ENCODE measurements at places on chromosomes 5 and 9.

- no peaks in the 10 kb centered on the region for H3K4me1 ChIP-seq
- H3K27me3 ChIP-seq: peaks cover 4% of the 10 kb centered on the region
- no peak for DNase-seq
- H3K4me3 ChIP-seq: no peak overlapping the region
- no peaks in the 10 kb centered on the region for H3K36me3 ChIP-seq
These were observed 8.0 kb downstream of the PDCD1LG2 start for GRCh38 chr9:5518171-5518936.

DNA sequence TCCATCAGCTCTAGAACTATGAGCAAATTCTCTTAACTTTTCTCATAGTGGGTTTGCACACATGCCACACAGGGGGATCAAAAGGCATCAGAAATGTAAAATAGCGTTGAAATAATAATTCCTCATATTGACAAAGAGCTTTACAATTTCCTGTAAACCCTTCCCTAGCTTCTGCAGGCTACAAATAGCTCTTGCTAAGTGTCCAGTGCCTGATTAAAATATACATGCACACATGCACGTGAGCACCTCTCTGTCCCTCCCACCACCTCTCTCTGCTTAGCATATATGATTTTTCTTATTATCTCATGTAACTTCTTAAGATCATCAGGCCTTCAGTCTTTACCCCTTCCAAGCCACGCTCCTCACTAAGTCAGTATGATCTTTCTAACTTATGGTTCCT is 13.7 kb upstream of the PPP2R2B start:
- no peak overlapping the region for H3K4me3 ChIP-seq
- peaks cover 15% of the 10 kb centered on the region for H3K4me1 ChIP-seq

DNA sequence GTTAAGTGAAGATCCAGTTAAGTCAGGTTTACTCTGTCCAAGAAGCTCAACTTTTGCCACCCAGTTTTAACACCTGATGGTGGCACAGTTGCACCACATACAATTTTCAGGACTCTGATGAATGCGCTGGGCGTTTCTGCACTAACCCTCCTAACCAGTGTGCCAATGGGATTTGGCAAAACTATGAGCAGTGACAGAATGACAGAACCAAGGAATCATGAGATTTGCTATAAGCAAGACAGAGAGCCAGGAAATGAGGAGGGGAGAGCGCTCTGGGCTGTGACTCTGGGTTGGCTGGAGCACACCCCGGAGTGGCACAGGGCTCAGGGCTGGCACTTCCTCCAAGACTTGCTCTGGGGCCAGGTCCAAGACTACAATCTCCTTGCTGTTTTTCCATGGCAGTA is 84.1 kb downstream of the SH3PXD2B start:
- H3K36me3 ChIP-seq: peaks cover 44% of the 10 kb centered on the region
- H3K27ac ChIP-seq: no peak overlapping the region
- H3K27me3 ChIP-seq: no peaks in the 10 kb centered on the region
- H3K4me3 ChIP-seq: no peak overlapping the region
- peaks cover under 1% of the 10 kb centered on the region for H3K4me1 ChIP-seq

GRCh38 chr5:135430135-135430437 is 17.1 kb downstream of the DCANP1 start:
- H3K4me1 ChIP-seq: peaks cover 30% of the 10 kb centered on the region
- H3K4me3 ChIP-seq: no peak overlapping the region
- H3K27ac ChIP-seq: no peak overlapping the region
- DNase-seq: no peak

DNA sequence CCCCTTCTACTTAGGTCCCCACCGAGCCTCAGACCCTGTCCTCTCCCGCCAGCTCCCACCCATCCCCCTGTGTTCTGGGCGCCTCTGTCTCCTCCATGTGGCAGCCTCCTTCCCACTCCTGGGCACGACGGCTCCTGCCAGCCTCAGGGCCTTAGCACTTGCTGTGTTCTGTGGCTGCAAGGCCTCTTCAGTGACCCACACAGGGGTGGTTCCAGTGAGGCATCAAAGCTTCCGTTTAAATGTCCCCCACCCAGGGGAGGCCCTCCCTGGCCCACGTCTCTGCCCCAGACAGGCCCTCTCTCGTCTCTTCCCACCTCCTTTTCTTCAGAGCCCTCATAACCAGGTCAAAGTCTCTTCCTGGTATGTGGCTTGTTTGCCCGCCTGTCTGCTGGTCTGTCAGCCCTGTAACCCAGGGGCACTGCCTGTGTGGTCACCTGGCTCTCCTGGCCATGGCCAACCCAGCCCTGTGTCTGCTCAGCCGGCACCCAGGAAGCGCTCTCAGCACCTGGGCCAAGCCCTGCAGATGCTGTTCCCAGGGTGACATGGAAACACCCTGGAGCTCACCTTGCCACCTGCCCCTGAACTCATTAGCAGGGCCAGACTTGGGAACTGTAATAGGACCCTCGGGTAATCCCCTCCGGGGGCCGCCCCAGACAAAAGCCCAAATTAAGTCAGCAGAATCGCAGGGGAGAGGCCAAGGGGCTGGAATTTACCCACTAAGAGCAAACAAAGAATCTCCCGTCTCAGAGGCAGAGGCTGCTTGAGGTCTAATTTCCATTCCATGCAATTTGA is 33.7 kb downstream of the LHX3 start:
- H3K36me3 ChIP-seq: no peaks in the 10 kb centered on the region
- peak overlapping the region; percentile 57 for H3K4me3 ChIP-seq
- H3K4me1 ChIP-seq: peaks cover 22% of the 10 kb centered on the region
- no peak for DNase-seq
- H3K27me3 ChIP-seq: peaks cover 4% of the 10 kb centered on the region

GRCh38 chr5:643351-643801 is 31.2 kb downstream of the CEP72 start:
- H3K4me1 ChIP-seq: peaks cover 4% of the 10 kb centered on the region
- no peak overlapping the region for H3K4me3 ChIP-seq
- H3K27me3 ChIP-seq: no peaks in the 10 kb centered on the region
- H3K36me3 ChIP-seq: peaks cover 10% of the 10 kb centered on the region

DNA sequence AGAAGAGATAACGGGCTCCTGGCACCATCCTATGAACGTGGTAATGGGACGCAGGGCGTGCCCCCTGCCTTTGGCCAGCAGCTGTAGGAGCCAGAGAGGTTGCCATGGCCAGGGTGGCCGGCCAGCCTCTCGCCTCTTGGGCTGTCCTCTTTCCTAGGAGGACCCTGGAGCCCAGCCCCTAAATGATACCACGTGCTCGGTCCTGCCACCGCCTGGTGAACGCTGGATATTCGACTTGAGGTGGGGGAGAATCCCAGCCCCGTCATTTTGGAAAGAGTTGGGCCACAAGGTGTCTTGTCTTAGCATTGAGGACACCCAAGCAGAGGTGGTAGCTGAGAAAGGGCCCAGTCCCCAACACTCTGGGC is 391 bp upstream of the NRG2 start:
- peaks cover 6% of the 10 kb centered on the region for H3K4me1 ChIP-seq
- H3K36me3 ChIP-seq: no peaks in the 10 kb centered on the region
- peaks cover 72% of the 10 kb centered on the region for H3K27me3 ChIP-seq
- no peak overlapping the region for H3K27ac ChIP-seq
- H3K4me3 ChIP-seq: peak overlapping the region; percentile 81

DNA sequence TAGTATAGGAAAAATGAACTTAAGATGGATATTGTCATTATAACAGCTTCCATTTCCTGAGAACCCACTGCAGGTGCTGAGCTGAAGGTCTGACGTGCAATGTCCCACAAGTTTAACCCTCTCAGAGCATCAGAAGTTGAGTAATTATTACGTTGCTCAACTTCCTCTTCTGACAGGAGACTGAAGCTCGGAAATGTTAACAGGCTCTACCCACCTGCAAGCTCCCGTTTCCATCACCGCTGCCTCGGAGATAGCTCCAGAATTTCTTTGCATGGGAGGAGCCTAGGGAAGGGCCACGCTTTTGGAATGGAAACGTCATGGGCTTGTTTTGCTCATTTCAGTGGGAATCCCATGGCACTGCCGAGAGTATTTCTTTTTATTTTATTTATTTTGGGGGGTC is 1.0 kb upstream of the NTMT1 start:
- H3K36me3 ChIP-seq: no peaks in the 10 kb centered on the region
- peaks cover 30% of the 10 kb centered on the region for H3K4me1 ChIP-seq
- peak overlapping the region; percentile 67 for H3K4me3 ChIP-seq
- peak overlapping the region; percentile 51 for H3K27ac ChIP-seq
- no peak for DNase-seq
- peaks cover 7% of the 10 kb centered on the region for H3K27me3 ChIP-seq

- H3K4me1 ChIP-seq: peaks cover 20% of the 10 kb centered on the region
- DNase-seq: no peak
- H3K36me3 ChIP-seq: peaks cover 13% of the 10 kb centered on the region
- H3K4me3 ChIP-seq: no peak overlapping the region
- no peaks in the 10 kb centered on the region for H3K27me3 ChIP-seq
These were observed 79.6 kb downstream of the RAI14 start for GRCh38 chr5:34735491-34736426.

DNA sequence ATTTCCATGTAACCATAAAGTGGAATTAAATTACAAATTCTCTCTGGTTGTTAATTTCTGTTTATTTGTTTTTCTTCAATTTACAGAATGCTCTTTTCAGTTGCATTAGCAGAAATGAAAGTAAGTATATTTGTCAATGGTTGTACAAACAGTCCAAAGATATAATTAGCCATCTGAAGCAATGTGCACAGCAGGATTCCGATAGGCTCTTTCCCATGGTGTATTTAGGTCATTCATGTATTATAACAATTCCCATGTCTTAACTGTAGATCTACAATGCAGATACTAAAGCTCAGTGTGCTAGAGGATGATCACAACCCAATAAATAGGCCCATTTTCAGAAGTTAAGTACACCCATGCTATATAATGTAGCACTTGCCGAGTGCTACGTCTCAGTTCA is 43.8 kb downstream of the RECK start:
- no peaks in the 10 kb centered on the region for H3K27me3 ChIP-seq
- H3K27ac ChIP-seq: no peak overlapping the region
- peaks cover 8% of the 10 kb centered on the region for H3K4me1 ChIP-seq
- peaks cover 12% of the 10 kb centered on the region for H3K36me3 ChIP-seq

DNA sequence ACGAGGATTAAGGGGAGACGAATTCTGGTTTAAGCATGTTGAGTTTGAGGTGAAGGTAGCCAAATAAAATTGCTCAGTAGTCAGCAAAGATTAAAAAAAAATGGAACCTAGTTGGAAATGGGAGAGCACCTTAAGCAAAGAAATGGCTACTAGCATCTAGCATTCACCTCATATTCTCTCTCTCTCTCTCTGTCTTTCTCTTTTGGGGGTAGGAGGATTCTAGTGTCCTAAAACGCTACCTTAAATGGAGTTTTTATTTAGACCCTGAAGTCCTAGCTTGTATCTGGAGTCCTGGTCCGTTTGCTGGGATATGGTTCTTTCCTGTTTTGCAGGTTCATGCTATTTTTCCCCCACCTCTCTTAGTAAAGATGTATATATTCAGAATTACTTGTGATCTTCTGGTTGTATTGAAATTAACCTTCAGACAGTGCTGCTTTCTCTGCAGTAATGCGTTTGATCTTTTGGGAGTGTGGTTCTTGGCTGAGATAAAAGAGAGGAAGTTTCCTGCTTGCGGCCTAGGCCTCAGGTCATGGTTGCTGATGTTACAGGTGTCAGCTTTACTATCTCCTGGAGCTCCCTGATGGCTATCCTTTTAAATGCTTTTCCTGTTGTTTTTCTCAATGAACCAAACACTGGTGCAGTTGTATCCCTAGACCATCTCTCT is 8.0 kb downstream of the TGFBR1 start:
- H3K36me3 ChIP-seq: peaks cover 13% of the 10 kb centered on the region
- peak overlapping the region; percentile 19 for H3K27ac ChIP-seq
- H3K4me1 ChIP-seq: peaks cover 29% of the 10 kb centered on the region

DNA sequence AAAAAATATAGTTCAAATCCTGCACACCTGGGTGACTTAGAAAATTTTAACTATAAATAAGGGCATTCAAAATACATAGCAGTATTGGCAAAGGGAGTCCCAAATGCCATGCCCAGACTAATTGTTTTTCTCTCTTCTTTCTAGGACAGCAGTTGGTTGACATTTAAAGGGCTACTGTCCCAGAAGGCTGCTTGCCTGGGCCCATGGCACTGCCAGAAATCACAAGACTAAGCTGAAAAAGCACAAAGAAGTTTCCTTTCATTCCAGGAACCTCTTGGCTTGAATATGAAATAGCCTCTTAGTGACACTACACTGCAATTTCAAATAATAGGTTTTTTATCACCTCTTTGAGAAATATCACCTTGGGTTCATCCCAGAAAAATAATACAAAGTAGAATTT is 388.9 kb upstream of the TRPC7 start:
- no peak overlapping the region for H3K27ac ChIP-seq
- peaks cover 7% of the 10 kb centered on the region for H3K4me1 ChIP-seq
- no peaks in the 10 kb centered on the region for H3K36me3 ChIP-seq
- no peak for DNase-seq
- no peak overlapping the region for H3K4me3 ChIP-seq
- H3K27me3 ChIP-seq: peaks cover 3% of the 10 kb centered on the region

GRCh38 chr9:131656356-131657036 is 83.4 kb downstream of the RAPGEF1 start:
- H3K27ac ChIP-seq: peak overlapping the region; percentile 57
- no peaks in the 10 kb centered on the region for H3K27me3 ChIP-seq
- H3K36me3 ChIP-seq: peaks cover 4% of the 10 kb centered on the region
- peaks cover 30% of the 10 kb centered on the region for H3K4me1 ChIP-seq
- no peak overlapping the region for H3K4me3 ChIP-seq

GRCh38 chr9:78909566-78909965 is 612.6 kb downstream of the PSAT1 start:
- no peak for DNase-seq
- no peak overlapping the region for H3K27ac ChIP-seq

DNA sequence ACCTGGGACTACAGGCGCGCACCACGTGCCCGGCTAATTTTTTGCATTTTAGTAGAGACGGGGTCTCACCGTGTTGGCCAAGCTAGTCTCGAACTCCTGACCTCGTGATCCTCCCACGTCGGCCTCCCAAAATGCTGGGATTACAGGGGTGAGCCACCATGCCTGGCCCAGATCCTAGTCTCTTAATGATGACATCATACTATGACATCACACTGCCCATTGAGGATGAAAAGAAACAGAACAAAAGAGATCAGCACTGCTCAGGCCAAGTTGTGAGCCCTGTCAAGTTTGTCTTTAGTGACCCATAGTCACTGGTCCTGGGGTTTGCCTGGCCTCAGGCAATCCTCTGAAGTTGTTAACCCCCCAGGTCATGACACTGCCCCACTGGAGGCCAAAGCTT is 21.3 kb downstream of the ADRA1B start:
- DNase-seq: no peak
- peaks cover 3% of the 10 kb centered on the region for H3K36me3 ChIP-seq
- H3K4me1 ChIP-seq: no peaks in the 10 kb centered on the region
- peaks cover 36% of the 10 kb centered on the region for H3K27me3 ChIP-seq
- no peak overlapping the region for H3K27ac ChIP-seq
- no peak overlapping the region for H3K4me3 ChIP-seq

DNA sequence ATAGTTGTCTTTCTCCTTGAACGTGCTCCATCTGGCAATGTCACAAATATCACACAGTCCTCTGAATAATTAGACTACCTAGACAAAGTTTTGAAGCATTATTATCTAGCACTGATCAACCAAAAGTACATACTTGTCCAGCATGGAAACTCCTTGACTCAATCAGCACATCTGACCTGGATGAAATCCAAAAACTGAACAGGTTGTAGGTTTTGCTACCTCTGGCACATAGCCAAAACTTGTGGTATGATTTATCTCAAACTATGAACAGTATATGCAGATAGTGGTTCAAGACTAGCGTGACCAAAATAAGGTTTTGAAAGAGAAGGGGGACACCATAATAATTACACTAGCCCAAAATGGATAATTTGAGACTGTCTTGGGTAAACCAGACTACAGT is 158.1 kb downstream of the ARRDC3 start:
- no peak overlapping the region for H3K27ac ChIP-seq
- H3K36me3 ChIP-seq: no peaks in the 10 kb centered on the region
- no peak for DNase-seq
- no peak overlapping the region for H3K4me3 ChIP-seq

GRCh38 chr9:25889661-25890060 is 211.4 kb upstream of the TUSC1 start:
- H3K4me1 ChIP-seq: no peaks in the 10 kb centered on the region
- DNase-seq: no peak
- H3K36me3 ChIP-seq: no peaks in the 10 kb centered on the region

Data from type B pancreatic cell (in vitro differentiated cells).